T-helper 9 cell (primary cell): ENCODE measurements at places on chromosomes 12 and 14.

DNA sequence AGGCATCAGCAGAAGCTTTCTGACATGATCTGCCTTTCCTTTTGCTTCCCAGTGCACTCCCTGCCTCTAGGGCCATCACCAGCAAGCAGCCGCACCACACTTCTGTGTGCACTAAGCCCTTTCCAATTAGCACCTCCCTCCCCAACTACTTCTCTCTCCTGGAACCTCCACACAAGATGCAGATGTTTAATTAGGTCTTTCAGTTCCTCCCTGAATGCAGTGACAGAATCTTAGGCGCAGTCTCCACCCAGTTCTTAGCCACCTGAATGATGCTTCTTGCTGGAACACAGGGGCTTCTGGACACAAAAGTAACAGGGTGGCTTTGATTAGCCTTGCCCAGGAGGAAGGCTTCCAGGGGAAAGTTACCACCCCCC, 32.9 kb downstream of the NIN start:
- no peak for DNase-seq

DNA sequence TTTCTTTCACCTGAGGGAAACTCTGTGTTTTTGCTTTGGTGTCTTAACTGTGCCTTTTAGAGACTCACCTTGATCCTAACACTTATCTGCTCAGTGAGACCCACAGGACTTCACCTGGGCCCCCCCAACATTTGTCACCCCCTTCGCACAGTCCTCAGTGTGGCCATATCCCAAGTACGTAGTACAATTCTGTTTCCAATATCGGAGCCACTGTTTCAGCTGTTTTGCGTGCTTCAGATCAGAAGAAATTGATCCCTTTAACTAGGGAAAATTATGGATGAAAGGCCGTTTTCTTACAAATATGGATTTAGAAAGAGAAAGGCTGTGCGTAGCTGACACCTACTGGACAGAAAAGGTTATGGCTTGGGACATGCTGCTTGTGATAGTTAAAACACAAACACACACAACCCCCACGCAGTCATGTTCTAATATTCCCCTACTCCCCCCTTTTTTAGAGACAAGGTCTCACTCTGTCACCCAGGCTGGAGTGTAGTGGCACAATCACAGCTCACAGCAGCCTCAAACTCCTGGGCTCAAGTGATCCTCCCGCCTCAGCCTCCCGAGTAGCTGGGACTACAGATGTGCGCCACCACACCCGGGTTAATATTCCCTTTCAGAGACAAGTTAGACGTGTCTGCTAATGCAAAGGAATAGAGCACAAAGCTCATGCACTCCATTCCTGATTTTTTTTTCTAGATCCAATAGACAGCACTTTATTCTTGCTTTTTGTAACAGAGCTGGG, 3.6 kb upstream of the SLC7A8 start:
- DNase-seq = no peak

GRCh38 chr12:32039347-32039746, 67.3 kb upstream of the BICD1 start:
- DNase-seq = no peak

- no peak for DNase-seq
Observed at GRCh38 chr12:19644571-19644970, 205.3 kb downstream of the AEBP2 start.

- no peak for DNase-seq
Observed at GRCh38 chr12:94435511-94435927, 24.1 kb downstream of the CEP83 start.

- DNase-seq = no peak
Observed at GRCh38 chr14:105848570-105848969, 322.2 kb downstream of the TMEM121 start.

GRCh38 chr12:117236456-117237001, 46.3 kb upstream of the FBXO21 start:
- DNase-seq = peak; percentile 71

GRCh38 chr12:30836656-30837445, 82.1 kb upstream of the CAPRIN2 start:
- no peak for DNase-seq

- DNase-seq = no peak
Observed at GRCh38 chr12:68114606-68115005, 44.9 kb downstream of the IFNG start.

GRCh38 chr12:9971181-9971580, at the start of gene CLEC12A:
TSS of gene CLEC12A (plus strand) at chr12:9971409. CDS start at chr12:9971597, 188 bp downstream.
- DNase-seq = no peak

DNA sequence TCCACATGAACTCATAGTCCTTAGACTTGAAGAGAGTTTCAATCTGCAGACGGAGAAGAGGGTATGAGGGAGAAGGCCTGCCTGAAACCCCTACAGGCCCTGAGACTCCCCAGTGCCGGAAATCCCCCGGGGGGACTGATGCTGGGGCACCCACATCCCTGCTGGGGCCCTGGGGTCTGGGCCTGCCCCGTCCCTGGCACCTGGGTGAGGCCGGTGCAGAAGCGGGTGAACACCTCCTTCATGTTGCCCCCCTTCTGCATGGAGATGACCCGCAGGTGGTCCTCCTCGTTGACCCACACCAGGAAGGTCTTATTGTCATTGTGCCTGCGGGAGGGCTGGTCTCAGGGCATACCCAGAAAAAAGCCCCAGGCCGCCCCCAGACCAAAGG, 2.4 kb downstream of the CKB start:
- DNase-seq = no peak

GRCh38 chr14:81837304-81837703, 303.7 kb upstream of the SEL1L start:
- no peak for DNase-seq

DNA sequence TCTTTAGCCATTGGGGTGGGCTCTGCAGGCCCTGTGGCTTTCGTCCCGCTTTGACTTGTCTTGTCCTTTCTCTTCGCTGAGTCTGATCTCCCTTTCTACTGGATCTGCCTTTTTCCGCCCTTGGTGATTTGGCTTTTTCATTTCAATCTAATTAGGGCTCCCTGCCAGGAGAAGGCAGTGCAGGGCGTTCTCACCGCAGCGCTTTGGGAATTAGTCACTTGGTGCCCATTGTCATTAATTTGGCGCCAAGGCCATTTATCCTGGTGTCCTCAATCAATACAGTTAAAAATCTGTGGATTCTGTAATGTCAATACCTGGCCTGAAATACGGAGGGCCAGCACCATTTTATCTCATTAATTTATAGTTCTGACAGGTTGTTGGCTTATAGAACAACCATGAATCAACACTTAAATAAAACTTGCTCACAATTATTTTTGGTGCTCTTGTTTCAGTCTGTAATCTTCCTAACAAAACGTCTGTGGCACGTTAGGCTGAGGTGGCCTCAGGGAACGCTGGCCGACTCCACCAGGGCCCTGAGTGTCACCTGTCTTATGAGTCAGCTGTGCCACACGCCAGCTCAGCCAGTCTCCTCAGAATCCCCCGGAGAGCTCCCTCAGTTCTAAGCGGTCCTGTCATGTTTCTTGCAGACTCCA, 115.7 kb downstream of the BEGAIN start:
- no peak for DNase-seq

DNA sequence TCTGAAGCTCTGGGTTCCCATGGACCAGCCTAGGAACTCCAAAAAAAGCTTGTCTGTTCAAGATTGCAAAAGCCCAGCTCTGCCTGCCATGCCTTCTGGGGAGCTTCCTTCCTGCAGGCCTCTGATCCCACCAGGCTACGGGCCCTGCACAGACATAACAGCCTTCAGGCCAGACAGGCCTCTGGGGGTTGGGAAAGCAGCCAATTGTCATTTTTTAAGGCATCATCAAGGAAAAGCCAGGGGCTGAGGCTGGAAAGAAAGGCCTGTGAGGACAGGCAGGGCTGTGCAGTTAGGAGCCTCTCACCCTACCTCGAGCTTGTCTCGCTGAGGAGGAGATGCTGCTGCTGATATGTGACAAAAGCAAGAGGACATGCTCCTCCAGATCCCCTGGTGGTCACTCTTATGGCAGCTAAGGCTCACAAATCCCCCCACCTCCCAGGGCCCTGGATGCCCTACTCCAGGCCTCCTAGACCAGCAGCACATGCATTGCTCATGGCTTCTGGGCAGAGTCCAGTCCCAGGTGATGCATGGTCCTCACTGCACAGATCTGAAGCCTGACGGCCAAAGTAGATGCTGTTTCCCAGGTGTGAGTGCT, 2.9 kb downstream of the TMEM229B start:
- DNase-seq = no peak

- no peak for DNase-seq
Observed at GRCh38 chr14:71398450-71398849, 491.2 kb downstream of the PCNX1 start.

DNA sequence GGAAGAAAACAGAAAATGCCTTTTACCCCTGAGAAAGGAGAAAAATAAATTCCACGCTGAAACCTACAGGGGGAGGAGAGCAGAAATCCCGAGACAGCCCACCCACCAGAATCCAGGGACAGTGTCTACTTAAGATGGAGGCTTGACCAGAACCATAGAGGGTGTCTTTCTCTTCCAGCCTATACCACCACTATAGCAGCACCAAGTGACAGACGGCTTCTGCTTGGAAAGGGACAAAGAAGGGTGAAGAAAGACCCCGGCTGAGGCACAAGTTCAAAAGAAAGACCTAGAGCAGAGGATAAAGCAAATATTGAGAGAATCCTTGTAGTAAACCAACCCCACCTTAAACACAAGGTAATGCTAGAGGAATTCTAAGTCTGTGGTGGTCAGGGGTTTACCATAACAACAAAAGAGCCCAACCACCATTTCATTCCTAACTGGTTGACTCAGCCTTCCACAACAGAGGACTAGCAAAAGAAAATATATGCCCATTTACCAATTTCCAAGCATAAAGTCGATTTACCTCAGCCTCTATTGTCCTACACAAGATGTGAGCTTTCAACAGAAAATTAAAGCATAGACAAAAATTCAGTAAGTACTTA, 105.3 kb upstream of the FOXG1 start:
- no peak for DNase-seq

DNA sequence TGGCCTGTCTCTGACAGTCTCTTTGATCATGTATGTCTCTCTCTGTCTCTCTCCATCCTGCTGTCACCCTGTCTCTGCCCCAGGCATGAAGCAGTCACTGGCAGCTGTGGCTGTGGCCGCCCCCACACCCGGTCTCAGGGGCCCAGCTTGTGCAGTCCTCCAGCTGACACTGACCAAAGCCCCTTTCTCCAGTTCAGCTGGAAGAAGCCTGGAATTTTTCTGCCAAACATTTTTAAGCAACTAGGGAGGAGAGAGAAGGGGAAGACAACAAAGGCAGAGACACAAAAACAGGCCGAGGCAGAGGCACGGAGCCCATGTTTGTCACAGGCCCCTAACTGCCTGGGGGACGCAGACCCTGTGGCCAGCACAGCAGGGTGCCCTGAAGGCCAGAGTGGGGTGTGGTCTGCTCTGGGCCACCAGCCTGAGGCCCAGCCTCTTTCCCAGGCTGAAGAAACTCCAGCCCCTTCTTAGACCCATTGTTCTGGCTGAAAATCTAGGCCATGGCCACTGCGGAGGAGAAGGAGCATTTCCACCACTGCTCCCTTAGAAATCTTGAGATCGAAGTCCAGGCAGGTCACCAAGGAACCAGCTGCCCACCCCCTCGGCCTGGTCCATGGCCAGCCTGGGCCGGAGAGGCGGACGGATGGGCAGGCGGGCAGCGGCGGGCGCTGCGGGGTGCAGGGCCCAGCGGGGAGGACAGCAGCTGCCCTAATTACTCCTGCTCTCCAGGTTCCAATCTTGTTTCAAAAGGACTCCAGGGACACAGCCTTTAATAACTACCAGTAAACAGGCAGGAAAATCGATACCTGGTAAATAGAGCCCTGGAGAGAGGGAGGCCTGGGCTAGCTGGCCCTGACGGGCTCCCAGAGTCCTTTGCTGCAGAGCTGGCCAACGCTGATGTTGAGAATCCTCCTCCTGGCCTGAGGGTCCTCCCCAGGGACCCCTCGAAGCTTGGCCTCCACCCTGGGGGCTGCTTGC, 14.9 kb downstream of the DTX1 start:
- no peak for DNase-seq
